GM20000 (cell line): ENCODE measurements at places on chromosomes 4 and X.
A peak's percentile ranks its signal among the peaks of the same experiment; 100 is the strongest.

DNA sequence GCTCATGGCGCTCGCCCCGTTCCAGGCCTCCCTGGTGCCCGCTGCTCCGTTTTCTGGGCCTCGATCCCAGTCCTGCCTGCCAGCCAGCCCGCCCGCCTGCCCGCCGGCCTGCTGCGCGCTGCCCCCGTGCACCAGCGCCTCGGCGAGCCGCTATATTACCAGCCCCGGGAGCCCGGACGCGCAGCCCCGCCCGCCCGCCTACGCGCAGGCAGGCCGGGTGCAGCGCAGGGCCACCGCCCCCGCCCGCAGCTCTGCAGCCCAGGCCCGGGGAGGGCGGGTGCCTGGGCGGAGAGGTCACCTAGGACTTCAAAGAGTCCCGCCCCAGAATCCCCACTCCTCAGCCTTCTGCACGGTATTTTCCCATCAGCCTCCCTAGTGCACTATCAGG, at the start of gene MAOB:
Gene MAOB (minus strand): TSS at position 157 of the 388 bp plus-strand sequence. CDS start 151 bp downstream, at position 6.
- DNase-seq: peak; percentile 27

DNA sequence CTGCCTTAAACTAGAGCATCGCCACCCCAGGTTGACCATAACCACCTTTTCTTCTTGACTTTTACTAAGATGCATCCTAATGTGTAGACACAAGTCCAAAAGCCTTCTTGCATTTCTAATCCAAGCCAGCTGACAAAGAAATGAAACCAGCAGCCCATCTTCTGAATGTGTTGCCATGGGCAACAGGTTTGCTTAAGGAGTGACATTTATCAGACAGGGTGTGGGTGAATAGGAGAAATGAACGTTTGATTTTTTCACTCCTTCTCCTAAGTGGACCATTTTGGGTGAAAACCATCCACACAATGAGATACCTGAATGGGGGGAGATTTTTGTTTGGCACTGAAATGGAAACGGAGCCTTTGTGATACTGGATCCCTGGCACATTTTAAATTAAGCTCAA, 72.7 kb upstream of the C4orf50 start:
- DNase-seq: no peak

DNA sequence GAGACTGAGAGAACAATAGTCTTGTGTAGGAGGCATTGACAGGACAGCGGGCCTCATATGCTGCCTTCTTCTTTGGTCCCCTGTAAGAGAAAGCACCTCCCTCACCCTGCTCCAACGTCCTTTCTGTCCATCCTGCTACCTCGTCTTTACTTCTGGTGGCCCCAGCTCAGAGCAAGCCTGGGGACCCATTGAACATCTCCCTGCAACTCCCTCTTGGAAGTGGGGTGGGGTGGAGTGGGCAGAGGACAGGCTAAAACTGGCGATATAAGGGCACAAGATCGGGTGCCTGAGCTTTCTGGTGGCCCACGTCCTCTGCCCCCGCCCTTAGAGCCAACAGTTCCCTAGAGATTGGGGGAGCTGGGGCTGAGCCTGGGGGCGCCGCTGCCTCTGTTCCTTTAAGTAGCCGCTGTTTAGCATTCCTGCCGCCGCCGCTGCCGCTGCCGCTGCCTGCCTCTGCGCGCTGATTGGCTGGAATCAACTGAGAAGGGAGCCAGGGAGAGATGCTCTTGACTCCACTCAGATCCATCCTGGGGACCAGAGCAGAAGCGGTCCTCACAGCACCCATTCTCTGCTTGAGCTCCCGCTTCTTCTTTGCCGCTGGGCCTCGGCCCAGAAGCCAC, at the start of gene DLG3:
Gene DLG3 (plus strand): TSS at position 510 of the 620 bp plus-strand sequence. CDS start 367 bp downstream, outside the sequence.
- no peak for DNase-seq

- DNase-seq: no peak
Observed at GRCh38 chr4:40587826-40588225, 41.8 kb downstream of the RBM47 start.

GRCh38 chr4:1632109-1633104, 51.7 kb downstream of the FAM53A start:
- no peak for DNase-seq

GRCh38 chr4:57265831-57266582, 155.8 kb upstream of the IGFBP7 start:
- no peak for DNase-seq

GRCh38 chr4:80382090-80382832, 46.7 kb downstream of the CFAP299 start:
- no peak for DNase-seq

GRCh38 chr4:53986062-53986461, 78.3 kb downstream of the CHIC2 start:
- no peak for DNase-seq

DNA sequence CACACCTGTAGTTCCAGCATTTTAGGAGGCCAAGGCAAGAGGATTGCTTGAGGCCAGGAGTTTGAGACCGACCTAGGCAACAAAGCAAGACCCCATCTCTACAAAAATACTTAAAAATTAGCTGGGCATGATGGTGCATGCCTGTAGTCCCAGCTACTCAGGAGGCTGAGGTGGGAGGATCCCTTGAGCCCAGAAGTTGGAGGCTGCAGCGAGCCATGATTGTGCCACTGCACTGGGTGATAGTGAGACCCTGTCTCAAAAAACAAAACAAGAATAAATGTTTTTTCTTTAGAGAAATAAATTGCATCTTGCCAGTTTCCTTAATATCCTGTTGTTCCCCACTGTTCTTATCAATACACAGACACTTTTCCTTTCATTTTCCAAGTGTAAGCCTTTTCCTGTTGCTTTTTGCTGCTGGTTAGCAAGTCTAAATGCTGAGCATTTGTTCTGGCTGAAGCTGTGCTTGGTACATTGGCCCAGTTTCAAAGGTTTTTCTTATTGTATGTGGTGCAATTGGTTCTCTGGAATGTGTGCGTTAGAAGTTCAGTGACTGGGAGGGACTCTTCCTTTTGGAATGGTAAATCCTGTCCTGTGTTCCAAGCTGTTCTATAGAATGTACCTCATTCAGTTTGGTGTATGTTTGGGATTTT, 98.2 kb downstream of the AFF1 start:
- DNase-seq: no peak

- no peak for DNase-seq
Observed at GRCh38 chrX:131289527-131289926, 421 bp upstream of the IGSF1 start.

- DNase-seq: no peak
Observed at GRCh38 chr4:51851090-51851936, 8.4 kb downstream of the DCUN1D4 start.

GRCh38 chrX:96006281-96006680, 678.4 kb upstream of the DIAPH2 start:
- no peak for DNase-seq

DNA sequence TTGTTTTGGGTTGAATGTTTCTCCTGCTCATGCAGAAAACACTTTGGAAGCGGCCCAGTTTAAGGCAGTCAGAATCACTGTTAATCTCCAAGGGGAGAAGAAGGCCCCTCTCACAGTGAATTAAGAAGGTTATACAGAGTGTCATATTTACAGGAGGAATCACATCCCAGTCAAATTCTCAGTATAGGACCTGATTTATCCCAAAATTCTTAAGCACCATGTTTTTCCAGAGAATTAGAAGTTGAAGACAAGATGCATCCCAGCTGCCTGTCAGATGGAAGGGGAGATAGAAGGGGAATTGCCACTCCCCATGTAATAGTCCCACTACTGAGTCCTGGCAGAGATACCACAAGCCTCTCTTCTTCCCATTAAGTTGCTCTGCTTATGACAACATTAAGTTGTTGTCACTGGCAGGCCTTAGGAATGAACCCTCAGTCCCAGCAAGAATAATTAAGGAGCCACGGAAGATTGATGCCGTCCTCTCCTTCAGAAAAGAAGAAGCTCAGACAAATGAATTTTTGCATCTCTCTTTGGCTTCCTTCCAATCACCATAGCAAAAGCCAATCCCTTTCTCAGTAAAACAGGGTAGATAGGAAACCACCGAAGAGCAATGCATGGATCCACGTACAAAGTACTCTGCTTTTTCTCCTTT, 138.4 kb downstream of the LDB2 start:
- DNase-seq: no peak

DNA sequence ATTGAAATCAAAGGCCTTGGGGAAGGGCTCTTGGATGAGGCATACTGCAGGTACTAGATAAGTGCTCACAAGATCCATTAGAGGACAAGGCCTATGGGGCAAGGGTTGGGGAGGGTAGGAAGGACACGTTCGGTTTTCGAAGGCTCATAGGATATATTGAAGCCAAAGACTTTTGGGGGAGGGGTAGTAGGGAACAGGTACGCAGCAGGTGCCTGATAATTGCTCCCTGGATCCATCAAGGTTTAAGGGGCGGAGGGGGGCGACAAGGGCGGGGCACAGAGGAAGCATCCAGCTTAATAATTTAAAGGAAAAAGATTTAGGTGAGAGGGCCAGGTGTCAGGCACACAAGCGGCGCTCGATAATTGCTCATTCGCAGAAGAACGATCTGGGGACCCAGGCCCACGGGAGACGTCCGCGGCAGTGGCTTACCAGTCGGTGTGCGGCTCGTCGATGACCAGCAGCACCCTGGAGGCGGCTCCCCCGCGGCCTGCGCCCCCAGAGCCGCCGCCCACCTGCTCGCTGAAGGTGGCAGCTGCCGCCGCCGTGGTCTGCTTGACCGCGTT, 653 bp downstream of the SYN1 start:
- DNase-seq: no peak

- DNase-seq: no peak
Observed at GRCh38 chr4:152206646-152207377, 329.1 kb downstream of the FBXW7 start.

GRCh38 chr4:92104506-92104905, 199.3 kb upstream of the GRID2 start:
- DNase-seq: no peak

- DNase-seq: no peak
Observed at GRCh38 chr4:105510245-105510644, 36.4 kb upstream of the PPA2 start.

DNA sequence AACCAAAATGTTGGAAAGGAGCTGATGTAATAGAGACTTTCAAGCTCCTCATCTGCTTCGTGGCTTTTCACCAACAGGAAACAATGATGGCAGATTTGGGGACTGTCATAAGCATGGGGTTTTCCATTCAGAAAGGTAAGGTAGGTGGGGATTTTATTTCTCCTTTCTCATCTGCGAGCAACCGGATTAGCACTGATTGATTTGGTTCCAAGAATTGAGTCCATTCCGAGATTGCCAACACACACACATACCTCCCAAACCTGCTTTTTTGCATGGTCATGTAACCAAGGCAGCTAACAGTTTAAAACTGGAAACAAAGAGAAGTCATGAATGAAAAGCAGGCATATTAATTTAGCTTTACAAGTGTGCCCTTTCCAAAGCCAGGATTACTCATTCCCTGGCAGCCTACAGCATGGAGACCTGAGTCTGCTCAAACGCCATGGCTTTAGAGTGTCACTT, 63.0 kb upstream of the LNX1 start:
- peak; percentile 19 for DNase-seq

DNA sequence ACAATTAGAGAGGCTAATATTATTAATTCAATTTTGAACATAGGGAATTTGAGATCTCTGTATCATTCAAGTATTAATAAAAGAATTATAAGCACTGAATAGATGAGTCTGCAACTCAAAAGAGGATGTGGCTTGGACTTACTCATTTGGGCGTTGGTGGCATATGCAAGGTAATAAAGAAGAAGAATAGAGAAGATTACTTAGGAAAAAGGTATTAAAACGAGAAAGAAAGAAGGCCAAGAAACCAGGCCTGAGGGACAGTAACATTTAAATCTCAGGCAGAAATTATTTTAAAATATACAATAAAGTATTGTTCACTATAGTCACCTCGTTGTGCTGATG, 383.0 kb upstream of the INTU start:
- DNase-seq: no peak

- no peak for DNase-seq
Observed at GRCh38 chr4:174069848-174070330, 213.6 kb downstream of the FBXO8 start.

DNA sequence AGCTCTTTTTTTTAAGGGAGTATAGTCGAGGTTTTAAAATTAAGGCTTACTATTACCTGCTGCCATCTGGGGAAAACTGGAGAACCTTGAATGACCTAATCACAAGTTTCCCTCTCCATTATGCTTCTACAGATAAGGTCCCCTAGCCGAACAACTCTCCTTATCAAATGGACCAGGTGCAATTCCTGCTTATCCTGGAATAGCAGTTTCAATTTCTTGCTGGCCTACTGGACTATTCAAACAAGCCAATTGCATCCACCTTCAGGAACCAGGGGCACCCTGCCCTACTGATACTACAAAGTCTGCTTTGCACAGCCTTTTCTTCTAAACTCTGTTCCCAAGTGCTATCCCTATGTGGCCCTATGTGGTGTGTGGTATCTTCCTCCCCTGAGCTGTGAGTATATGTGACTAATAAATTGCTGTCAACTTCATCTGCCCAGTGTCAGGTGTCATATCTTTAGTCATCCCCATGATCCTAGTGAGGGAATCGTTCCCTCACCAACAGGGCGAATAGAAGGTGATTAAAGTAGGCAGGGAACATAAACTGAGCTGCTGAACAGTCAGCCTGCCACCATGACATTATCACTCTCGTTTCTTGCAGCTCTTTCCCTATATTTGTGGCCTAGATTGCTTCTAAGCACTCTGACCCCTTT, 128.5 kb downstream of the ATG4A start:
- DNase-seq: no peak

GRCh38 chr4:152476796-152477195, 59.1 kb downstream of the FBXW7 start:
- DNase-seq: no peak

DNA sequence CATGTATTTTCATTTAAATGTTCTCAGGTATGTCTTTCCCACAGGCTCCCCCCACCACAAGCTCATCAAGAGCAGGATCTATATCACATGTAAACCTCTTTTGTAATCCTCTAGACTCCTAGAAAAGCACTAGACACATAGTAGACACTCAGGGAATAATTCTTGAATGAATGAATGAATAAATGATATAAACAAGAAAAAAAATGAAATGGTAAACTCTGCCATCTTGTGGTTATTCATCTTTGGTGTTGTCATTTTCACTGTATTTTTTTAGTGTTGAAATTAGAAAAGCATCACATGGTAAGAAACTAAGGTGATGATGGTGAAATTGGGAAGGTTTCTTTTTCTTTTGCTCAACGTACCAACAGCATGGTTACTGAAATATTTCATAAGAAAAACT, 34.2 kb upstream of the C1GALT1C1 start:
- DNase-seq: peak; percentile 2

DNA sequence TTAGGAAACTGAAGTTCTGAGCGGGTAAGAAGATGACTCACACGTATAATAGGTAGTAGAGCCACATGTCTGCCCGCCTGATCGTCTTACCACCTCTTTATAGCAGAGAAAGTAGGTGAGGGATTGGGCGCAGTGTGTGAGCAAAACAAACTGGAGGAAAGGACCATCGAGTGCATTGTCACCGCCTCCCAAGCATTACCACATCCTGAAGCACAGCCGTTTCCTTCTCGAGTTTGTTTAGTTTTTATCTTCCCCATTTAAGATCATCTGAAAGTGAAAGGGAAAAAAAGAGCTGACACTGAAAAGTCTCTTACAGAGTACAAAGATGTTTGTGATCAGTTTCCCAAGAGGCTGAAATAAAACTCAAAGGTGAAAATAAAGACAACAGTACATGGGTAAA, 14.8 kb downstream of the PDK3 start:
- DNase-seq: peak; percentile 51

DNA sequence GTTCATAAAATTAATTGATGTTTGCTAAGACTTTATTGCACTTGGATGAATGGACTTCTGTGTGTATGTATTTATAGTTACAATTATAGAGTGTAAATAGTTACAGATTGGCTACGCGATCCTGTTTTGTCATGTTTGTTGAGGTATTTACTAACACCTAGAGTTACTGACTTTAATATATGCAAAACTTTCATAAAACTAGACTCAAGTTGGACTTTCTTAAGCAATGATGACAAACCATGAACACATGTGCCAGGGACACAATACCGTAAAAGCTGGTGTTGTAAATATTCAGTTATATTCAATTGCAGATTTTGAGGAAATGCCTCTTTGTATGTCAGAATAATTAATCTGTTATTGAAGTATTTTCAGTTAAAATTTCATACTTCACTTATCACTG, 6.1 kb downstream of the GRIA2 start:
- DNase-seq: no peak
